ENCODE measurements at places on chromosomes 7 and 10.

DNA sequence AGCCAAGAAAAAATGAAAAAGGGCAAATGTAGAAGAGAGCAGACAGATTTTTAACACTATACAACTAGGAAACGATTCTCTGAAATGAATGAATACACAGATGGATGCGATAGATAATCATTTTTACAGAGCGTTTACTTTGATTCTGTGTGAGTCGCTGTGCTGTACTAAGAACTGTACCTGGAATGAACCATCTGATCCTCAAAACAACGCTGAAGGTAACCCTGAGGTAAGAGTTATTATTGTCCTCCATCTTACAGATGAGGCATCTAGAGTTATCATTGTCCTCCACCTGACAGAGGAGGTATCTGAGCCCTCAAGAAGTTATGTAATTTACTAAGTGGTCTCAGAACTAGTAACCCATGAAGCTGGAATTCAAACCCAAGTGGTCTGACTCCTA, 80.2 kb downstream of the CHCHD3 start:
- DNase-seq = no peak

DNA sequence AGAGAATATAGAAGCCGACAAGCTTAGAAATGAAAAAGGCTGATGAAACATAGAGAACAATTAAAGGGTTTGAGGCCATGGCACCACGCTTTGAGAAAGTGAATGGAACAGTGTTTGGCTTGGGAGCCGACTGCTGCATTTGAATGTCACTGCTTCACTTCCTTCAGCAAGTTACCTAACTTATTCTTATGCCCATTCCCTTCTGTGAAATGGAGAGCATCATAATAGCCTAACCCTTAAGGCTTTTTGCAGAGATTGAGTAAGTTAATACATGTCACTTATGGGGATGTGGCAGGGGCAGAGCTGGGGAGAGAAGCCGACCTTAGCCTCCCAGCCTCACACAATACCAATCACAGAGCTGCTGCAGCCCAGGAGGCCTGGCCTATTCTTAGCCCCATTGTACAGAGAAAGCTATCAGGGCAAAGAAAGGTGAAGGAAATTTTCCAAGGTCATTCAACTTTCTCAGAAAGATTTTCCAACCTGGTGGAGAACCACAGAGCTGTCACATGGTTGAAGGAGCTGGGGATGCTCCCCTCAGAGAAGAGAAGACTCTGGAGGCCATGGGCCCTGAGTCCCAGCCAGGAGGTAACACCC, 186.0 kb upstream of the GDF10 start:
- DNase-seq = no peak

DNA sequence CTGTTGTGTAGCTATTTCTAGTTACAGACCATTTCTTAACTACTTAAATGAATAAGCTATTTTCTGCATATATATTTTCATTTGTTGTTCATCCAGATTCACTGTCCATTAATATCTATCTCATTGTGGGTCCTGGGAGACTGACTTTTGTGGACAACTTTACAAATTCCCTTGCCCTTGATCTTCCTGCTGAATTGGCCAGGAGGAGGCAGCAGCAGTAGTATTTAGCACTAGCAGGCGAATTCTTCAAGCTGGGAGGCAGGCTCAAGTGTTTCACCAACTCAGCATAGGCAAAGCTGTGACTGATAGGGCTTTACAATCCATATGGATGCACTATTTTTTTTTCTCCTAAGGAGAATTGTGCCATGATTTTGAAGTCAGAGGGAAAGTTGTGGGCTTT, 461.0 kb upstream of the NRG3 start:
- DNase-seq = no peak

DNA sequence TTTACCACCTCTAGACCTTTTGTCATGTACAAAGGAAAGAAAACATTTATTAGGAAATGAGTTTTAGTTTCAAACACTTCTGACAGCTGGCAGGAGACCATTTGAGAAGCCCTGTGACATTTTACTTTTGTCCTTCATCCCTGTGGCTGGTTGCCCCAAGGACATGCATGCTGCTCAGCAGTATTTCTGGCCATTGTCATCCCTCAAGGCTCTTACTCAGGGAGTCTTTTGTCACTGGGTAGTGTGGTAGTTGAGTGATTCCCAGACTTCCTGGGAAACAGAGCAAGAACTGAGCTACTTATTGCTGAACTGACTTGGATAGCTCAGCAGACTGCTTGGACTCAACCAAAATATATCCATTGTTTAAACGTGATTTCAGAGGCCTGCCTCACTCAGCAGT, 142.8 kb downstream of the LRRC4 start:
- no peak for DNase-seq

- no peak for DNase-seq
Measured at GRCh38 chr7:70940597-70940996, 191.3 kb upstream of the GALNT17 start.

- no peak for DNase-seq
Measured at GRCh38 chr10:110215286-110216170, 8.1 kb downstream of the MXI1 start.

DNA sequence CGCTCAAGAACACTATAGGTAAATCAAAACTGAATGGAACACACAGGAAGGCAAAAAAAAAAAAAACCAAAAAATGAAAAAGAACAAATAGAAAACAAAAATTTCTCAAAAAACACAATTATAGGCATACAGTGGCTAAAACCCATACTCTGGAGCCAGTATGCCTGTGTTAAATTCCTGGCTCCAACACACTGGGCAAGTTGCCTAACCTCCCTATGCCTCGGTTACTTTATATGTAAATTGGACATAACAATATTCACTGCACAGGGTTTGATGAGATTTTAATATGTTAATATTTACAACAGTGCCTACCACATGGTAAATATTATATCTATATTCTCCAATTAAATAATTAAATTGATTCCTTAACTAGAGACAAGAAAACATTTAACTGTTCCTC, 217.1 kb downstream of the HTR7 start:
- DNase-seq = no peak

DNA sequence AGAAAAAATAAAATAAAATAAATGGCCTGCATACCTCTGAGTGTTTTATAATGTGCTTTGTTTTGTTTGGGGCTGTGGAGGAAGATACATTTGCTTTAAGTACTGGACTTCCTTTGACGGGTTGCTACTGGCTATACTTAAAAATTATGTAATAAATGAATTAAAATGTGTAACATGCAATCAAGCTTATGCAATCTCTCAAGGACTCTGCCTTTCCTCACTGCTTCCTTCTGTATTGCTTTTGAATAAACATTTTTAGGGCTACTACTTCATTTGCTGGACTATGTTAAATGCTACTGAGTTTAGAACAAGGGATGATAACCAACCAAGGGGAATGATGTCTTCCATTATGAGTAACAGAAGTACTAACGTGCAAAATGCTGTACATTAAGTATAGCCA, 91.6 kb downstream of the ETV1 start:
- DNase-seq = no peak

GRCh38 chr10:52870562-52870961, 98.0 kb upstream of the MBL2 start:
- DNase-seq = no peak

DNA sequence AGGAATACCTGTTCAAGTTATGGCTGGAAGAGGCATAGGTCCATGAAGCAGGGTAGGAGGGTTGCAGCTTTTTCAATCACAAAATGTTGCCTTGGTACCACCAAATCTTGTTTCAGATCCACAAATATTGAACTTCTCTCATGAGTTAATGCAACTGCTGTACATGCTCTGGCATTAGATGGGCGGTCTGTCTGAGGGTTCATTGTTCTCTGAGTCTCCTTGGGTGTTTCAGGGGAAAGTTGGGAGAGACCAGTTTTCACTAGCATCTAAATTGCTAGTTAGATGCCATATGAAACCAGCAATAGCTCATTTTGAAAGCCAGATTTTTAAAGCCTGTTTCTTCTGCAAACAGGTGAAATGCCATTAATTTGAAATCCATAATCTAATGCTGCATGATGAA, 27.8 kb upstream of the ELMO1 start:
- DNase-seq = no peak

- no peak for DNase-seq
Measured at GRCh38 chr10:95214369-95214768, 20.3 kb downstream of the ACSM6 start.

- DNase-seq = no peak
Measured at GRCh38 chr10:117549100-117549585, 6.6 kb downstream of the EMX2 start.

DNA sequence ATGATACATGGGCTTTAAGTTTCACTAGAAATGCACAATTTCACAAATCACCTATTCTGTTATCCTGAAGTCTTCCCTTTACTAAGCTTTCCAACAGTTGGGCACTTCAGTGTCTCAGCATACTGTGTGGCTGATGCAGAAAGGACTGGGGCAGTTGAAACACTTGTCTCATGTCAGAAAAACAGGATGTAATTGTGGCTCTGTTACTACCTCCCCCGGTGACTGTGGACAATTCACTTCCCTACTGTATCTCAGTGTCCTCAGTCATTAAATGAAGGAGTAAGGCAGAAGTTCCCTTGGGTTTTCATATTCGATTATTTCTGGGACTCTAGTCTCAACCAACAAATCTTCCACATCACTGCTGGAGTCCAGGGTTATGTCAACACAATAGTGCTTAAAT, 17.9 kb downstream of the ANKRD22 start:
- DNase-seq = no peak

GRCh38 chr7:73828107-73828803, 2.5 kb upstream of the CLDN4 start:
- no peak for DNase-seq

GRCh38 chr7:36784991-36785940, 61.0 kb upstream of the AOAH start:
- no peak for DNase-seq

- no peak for DNase-seq
Measured at GRCh38 chr7:3300221-3300650, 816 bp upstream of the SDK1 start.

DNA sequence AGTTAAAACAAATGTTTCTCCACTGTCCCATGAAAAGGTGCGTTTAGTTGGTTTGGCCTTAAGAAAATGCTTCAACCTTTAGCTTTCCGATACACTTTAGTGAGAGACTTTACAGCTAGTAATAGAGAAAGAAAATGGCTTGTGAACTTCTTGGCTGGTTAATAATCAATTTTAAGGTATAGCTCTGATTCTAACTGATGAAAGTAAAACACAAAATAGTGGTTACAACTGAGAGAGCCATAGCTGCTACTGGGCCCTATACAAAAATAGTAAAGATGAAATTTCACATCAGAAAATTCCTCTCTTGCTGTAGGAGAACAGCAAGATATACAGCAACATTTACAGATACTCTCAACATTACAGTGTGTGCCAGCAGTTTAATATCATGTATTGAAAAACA, 371.4 kb downstream of the PHTF2 start:
- DNase-seq = no peak

DNA sequence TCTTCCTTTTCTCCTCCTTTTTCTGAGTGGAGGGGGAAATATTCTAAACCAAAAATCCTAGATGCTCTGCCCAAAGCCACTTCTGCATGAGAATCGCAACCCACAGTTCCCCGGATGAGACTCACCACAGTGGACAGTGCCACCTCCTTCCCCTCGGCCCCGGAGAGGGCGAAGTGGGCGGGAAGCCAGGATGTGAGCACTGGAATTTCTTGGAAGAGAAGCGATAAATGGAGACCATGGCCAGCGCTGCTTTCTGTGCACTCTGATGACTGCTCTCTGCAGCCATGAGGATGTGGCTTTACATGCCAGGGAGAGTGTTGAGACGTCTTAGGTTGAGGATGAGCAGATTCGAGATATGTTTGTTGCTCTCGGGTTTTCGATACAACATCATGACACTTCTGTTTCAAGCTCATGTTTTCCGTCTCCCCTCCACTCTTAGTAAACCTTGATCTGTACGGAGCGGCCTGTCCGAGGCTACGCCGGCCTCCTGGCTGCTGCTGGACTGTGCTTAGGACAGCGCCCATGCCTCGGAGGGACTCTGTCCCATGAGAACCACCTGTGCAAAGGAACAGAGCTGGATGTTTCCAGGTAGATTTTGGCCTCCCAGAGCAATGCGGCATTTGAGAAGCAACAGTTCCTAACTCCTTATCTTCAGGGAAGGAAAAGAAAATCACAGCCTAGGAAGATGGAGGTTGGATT, 414.6 kb upstream of the FOXK1 start:
- DNase-seq = no peak

DNA sequence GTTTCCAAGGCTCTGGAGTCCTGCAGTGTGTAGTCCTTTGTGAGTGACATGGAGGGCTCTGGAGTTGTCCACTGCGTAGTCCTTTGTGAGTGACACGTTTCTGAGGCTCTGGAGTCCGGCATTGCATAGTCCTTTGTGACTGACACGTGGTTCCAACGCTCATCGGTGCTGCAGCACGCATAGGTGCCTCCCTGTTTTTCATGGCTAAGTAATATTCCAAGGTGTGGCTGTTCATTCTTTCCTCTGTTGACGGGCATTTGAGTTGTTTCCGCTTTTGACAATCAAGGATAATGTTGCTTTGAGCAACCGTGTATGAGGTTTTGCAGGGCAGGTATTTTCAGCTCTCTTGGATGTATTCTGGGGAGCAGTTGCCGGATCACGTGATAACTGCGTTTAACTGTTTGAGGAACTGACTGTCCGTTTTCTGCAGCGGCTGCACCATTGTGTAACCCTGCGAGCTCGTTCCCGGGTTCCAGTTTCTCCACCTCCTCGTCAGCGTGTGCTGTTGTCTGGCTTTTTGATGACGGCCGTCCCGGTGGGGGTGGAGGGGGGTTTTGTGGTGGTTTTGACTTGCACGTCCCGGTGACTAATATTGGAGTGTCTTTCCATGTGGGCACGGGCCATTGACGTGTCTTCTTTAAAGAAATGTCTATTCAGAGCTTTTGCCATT, 21.1 kb downstream of the FAM20C start:
- no peak for DNase-seq
